ENCODE measurements at places on chromosomes 4 and X.

DNA sequence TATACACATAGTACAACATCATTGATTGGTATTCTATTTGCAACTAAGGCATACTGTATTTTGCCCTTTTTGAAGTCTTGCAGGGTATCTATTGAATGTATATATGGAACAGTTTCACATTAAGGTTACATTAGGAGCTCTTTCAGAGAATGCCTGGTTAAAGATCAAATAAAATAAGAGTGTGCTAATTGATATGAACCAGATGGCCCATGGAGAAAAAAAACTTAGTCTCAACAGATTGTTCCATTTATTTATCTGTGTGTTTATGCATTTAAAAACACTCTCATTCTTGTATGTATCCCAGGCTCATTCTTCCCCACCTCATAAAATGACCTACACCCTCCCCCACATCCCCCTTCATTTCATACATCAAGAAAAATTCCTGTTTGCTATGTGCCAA is 35.2 kb upstream of the GRIA2 start:
- DNase-seq, result no peak

DNA sequence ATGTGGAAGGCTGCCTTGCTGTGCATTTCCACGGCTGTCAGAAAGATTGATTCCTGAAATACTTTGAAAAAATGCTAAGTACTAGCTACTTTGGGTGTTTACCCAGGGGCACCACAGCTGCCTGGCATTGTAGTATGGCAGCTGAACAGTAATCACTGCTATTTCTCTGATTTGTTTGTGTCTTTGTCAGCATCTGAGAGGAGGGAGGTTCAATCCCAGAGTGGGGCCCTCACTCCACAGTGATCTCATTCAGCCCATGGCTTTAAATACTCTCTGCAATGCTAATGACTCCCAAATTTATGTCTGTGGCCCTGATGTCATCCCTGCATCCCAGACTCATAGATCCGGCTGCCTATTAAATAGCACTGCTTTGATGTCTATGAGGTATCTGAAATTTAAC is 575.3 kb upstream of the MAGEB2 start:
- DNase-seq, result no peak

DNA sequence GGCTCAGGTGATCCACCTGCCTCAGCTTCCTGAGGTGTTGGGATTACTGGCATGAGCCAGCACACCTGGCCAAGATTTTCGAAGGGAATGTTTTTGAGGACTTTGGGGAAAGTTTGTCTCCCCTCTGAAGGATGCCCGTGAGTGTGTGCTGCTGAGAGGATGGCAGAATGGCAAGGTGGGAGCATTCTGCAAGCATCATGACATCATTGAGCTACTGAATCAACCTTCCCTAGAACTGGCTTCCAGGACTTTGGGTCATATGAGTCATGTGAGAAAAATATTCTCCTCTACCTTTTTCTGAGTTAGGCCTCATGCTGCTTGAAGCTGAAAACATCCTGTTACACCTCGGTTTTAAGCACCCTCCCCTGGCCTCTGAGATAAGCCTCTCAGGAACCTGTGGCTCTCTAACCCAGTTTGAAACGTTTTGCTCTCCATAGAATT is 31.0 kb downstream of the TMEM131L start:
- DNase-seq, result no peak

GRCh38 chr4:25926462-25926861 is 12.4 kb downstream of the SMIM20 start:
- no peak for DNase-seq

- no peak for DNase-seq
Measured at GRCh38 chr4:86848136-86848535, 1.0 kb downstream of the SLC10A6 start.

DNA sequence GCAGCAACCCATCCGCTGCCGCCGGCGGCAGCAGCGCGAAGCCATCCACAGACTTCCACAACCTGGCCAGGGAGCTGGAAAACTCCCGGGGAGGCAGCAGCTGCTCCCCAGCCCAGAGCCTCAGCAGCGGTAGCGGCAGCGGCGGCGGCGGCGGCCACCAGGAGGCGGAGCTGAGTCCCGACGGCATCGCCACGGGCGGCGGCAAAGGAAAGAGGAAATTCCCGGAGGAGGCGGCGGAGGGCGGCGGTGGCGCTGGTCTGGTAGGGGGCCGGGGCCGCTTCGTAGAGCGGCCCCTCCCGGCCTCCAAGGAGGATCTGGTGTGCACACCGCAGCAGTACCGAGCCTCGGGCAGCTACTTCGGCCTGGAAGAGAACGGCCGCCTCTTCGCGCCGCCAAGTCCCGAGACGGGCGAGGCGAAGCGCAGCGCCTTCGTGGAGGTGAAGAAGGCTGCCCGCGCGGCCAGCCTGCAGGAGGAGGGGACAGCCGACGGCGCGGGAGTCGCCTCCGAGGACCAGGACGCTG is 4.9 kb downstream of the PRDM8 start:
- DNase-seq, result no peak

DNA sequence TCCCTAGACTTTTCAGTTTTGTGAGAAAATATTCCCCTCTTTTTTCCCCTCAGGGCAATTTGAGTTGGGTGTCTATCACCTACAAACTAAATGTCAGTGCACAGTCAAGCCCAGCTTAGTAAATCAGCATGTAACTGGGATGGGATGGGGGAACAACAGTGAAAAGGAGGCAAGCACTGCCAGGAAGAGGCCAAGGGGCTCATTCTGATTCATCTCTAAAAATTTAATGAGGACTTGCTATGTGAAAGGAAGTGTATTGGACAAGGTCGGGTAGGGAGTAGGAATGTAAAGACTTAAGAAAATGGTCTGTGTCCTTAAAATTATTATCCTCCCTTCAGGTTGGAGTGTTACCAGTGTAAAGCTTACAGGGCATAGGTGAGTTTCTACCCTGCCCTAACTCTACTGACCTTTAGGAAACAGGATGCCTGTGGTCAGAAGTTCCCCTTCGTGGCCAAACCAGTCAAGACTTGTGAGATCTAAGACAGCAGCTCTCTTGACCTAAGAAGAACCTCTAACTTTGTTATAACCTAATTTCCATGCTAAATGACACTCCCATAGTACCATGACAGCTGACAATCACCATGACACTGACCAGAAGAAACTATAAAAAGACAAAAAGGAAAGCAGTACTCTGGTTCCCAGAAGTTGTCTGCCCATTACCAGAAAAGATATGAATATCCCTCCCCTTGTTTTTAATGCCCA is 194.4 kb upstream of the LDB2 start:
- no peak for DNase-seq

- DNase-seq, result no peak
Measured at GRCh38 chrX:148905400-148905799, 405.0 kb downstream of the AFF2 start.

- DNase-seq, result no peak
Measured at GRCh38 chrX:82589410-82589809, 918.7 kb upstream of the POU3F4 start.

- peak; percentile 69 for DNase-seq
Measured at GRCh38 chr4:40918330-40918729, 168.6 kb downstream of the NSUN7 start.

- DNase-seq, result no peak
Measured at GRCh38 chrX:136076942-136077341, 70.4 kb upstream of the FHL1 start.

DNA sequence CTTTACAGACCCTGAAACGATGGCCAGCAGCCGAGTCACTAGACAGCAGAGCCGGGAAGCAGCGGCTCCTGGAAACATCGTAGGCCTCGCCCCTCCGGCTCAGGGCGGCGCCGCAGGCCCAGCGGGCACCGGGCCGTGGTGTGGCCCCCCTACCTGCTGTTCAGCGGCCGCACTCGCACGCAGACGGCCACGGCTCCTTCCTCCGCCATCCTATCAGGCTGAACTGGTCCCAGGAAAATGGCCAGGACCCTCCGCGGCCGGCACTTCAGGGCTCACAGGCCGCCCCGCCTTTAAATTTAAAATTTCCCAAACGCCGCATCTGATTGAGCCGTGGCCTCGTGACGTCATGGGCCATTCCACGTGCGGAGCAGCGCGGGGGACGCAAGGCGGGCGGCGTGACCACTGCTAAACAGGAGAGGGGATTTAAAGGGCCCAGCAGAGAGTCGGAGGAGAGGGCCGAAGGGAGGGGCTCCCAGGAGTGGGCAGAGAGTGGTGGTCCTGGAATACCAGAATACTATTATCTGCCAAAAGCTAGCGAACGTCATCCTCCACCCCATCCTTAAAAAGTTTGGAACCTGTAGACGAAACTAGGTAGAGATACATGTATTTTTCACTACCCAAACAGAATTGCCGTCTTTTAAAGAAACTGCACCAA is at the start of gene CENPE:
CENPE (minus strand) TSS at position 233 of the 655 bp plus-strand sequence; CDS start at position 209, 24 bp downstream.
- DNase-seq, result peak; percentile 28

- no peak for DNase-seq
Measured at GRCh38 chr4:96675416-96675815, 835.5 kb downstream of the PDHA2 start.

GRCh38 chr4:117941611-117942010 is 92.7 kb upstream of the NDST3 start:
- DNase-seq, result no peak

GRCh38 chrX:137430301-137430700 is 135.6 kb upstream of the ZIC3 start:
- no peak for DNase-seq

DNA sequence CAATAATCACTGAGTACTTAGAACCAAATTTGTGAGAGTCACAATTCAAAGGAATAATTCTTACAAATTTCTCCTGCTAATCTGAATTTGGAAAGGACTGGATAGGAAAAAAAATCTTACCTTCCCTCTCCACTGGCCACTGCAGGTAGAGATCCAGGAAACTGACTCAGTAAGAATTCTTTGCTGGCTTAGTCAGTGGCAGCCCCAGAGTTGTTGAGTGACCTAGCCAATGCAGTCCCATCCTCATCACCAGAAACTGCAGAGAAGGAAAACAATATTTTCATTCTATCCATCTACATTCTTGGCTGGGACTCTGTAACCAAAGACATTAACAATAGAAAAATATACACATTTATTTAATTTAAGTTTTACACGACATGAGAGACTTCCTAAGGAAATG is 572.0 kb downstream of the ADGRL3 start:
- DNase-seq, result no peak

DNA sequence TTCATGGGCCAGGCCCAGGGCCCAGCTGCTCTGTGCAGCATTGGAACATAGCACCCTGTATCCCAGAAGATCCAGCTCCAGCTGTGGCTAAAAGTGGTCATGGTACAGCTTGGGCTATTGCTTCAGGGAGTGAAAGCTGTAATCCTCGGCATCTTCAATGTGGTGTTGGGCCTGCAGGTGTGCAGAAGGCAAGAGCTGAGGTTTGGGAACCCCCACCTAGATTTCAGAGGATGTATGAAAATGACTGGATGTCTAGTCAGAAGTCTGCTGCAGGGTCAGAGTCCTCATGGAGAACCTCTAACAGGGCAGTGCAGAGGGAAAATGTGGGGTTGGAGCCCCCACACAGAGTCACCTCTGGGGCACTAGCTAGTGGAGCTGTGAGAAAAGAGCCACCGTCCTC is 341.7 kb downstream of the PPP3CA start:
- no peak for DNase-seq

DNA sequence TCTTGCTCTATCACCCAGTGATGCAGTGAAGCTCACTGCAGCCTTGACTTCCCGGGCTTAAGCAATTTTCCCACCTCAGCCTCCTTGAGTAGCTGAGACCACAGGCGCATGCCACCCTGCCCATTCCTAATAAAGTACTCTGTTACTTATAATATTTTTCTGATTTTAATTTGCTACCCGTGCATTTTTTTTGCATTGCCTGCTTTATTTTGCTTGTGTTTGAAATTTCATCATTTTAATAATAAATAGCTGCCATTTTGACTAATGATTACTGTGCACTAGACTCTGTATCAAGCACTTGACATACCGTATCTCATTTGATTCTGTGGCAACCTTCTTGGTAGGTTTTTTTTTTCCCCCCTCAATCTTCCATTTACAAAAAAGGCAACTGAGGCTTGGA is 41.7 kb downstream of the FAM193A start:
- DNase-seq, result no peak

DNA sequence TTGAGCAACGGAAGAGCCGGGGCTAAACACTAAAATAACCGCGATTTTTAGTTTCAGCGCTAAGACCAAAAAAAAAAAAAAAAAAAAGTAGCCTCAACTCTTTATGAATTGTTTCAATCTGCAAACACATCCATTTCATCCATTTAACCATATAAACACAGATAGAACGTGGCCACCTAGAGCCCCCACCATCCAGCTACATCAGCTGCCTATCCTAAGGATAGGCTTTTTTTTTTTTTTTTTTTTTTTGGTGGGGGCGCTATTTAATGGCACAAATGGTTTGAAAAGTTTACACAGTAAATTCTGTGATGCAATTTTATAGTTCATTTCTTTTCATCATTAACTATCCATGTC is 492 bp upstream of the HDAC8 start:
- DNase-seq, result no peak

GRCh38 chrX:27565992-27566391 is 24.2 kb upstream of the DCAF8L2 start:
- no peak for DNase-seq

DNA sequence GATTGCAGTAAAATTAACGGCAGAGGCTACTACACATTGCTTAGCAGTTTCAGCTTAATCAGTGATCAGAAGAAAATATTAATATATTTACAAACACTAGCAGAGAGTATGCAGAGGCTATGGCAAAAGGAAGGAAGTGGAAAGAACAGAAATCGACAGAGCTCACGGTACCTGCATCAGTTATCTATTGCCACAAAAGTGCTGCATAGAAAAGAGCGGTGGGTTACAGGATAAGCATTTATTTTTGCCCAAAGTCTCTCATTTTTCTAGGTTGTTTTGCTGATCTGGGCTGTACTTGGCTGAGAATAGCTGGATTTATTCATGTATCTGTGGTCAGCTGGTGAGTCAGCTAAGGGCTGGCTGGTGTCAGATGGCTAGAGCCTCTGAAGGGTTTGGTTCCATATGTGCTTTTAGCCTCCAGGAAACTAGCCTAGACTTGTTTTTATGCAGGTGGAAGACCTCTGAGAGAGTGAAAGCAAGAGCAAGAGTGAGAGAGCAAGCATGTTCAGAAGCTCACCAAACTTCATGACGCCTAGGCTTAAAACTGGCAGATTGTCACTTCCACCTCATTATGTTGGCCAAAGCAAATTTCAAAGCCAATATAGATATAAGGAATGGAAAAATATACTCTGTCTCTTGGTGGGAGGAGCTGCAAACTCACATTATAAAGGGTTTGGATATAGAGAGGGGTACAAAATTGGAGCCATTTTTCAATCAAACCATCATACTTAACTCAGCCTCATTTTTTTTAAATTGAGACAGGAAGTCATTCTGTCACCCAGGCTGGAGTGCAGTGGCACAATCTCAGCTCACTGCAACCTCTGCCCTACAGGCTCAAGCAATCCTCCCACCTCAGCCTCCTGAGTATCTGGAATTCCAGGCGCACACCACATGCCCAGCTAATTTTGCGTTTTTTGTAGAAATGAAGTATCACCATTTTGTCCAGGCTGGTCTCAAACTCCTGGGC is 153.2 kb upstream of the RPL34 start:
- peak; percentile 46 for DNase-seq

All from AG09309 (cell line).